ENCODE measurements at places on chromosomes 7 and 10.

- DNase-seq: no peak
These were observed at the start of gene WDR86 for GRCh38 chr7:151409667-151410404. Gene WDR86 (minus strand): TSS chr7:151410038. CDS start chr7:151409589, 449 bp downstream.

GRCh38 chr7:22278660-22279059 lies 78.3 kb downstream of the RAPGEF5 start:
- no peak for DNase-seq

DNA sequence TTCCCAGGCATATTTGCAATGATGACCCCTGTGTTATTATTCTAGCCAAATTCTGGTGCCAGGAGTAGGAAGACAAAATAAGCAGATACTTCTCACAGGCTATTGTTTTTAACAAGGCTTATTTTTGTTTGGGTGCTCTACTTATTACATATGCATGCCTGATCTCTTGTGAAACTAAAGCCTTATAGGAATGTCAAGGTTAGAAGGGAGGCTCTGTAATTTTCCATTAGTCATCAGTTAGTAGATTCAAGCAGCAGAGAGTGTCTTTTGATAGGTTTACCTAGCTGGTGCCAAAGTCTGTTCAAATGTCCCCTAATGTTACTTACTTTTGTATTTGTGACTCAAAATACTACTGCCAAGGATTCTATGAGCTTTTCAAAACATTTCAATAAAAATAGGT lies 11.7 kb upstream of the TMEM106B start:
- peak; percentile 42 for DNase-seq

- DNase-seq: no peak
These were observed 69.3 kb downstream of the CSTF2T start for GRCh38 chr10:51629934-51630639.

DNA sequence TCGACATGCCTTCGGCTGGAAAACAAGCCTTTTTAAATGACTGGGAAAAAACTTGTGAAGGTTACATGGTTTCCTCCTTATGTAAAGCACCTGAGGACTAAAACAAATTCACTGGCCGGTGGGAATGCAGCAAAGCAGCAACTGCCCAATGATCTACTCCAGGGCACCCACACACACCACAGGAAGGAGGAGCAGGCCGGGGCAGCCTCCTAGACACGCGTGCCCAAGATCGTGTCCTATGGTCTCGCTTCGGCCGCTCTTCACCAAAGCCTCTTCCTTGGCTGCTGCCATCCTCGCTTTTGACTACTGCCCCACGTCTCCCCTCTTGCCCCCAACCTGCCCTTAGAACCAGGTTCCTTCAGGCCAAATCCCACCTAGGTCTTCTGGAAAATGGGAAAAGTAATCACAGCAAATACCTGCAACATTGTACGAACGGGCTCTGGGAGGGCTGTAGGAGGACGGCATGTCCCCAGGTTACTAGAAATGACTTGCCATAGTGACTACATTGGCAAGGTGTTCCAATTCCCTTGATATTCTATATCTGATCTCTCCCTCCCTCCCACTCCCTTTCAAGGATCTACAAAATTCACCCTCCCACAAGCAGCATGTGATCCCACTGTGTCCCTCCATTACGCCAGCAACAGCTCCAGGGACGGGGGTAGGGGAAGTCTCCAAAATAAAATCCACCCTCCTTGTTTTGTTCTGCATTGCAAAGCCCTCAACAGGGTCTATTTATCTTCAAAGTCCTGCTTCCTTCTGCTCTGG lies 84.9 kb downstream of the RNF216 start:
- DNase-seq: no peak

GRCh38 chr10:93598157-93598556 lies 2.9 kb downstream of the RBP4 start:
- no peak for DNase-seq

GRCh38 chr10:62870866-62871265 lies 54.7 kb upstream of the EGR2 start:
- DNase-seq: no peak

DNA sequence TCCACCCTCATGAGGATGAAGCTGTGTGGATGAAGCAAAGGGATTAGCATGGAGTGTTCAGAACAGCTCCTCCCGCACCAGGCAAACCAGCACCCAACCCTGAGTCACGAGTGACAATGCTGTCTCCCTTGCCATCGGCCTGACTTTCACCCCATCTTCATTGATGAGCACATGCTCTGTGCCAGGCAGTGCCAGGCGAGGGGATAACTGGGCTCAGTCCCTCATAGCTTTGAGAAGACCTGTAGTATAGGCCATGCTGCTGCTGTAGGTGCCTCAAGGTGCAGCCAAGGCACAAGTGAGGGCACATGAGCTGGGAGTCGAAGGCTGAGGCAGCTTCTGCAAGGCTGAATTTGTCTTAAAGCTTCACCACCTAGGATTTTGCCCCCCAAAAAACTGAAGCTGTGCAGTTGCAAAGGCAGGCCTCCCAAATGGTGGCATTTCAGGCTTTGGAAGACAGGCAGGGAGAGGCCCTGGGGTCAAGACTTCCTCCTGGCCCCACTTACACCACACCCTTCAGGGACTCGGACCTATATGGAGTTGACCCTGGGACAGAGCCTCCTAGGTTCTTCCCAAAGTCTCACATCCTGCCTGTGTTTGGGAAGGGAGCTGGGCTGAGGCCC lies 54.2 kb upstream of the GDF10 start:
- no peak for DNase-seq

- DNase-seq: peak; percentile 38
These were observed 70.2 kb upstream of the ITGA8 start for GRCh38 chr10:15789793-15790525.

- no peak for DNase-seq
These were observed 76.1 kb upstream of the CPXM2 start for GRCh38 chr10:123967626-123968243.

- no peak for DNase-seq
These were observed 131.8 kb upstream of the CTTNBP2 start for GRCh38 chr7:118005026-118005425.

GRCh38 chr7:56537952-56538351 lies 421.7 kb upstream of the NUPR2 start:
- DNase-seq: no peak

GRCh38 chr7:40374575-40374974 lies 239.8 kb downstream of the SUGCT start:
- DNase-seq: no peak

GRCh38 chr10:80271416-80271815 lies 18.0 kb downstream of the MAT1A start:
- DNase-seq: no peak

DNA sequence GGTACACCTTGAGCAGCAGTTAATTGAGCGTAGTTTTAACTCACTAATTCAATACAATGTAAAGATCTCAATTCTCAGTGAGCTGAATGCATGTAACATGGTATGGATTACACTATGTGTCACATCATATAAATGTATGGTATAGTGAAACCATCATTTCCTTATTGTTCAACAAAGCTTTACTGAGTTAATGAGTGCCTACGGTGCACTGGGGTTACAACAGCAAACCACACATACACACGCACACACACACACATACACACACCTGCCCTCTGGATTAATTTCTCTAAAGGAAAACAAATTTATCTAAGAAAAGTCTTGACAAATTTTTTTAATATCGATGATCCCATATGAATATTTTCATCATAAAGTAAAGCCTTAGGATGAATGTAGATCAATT lies 369.1 kb downstream of the MALRD1 start:
- DNase-seq: no peak

- DNase-seq: no peak
These were observed 241.6 kb downstream of the SNX10 start for GRCh38 chr7:26533217-26533616.

GRCh38 chr10:71714031-71714410 lies 5.6 kb downstream of the C10orf105 start:
- DNase-seq: no peak

GRCh38 chr10:42868530-42868929 lies 85.9 kb downstream of the BMS1 start:
- no peak for DNase-seq

DNA sequence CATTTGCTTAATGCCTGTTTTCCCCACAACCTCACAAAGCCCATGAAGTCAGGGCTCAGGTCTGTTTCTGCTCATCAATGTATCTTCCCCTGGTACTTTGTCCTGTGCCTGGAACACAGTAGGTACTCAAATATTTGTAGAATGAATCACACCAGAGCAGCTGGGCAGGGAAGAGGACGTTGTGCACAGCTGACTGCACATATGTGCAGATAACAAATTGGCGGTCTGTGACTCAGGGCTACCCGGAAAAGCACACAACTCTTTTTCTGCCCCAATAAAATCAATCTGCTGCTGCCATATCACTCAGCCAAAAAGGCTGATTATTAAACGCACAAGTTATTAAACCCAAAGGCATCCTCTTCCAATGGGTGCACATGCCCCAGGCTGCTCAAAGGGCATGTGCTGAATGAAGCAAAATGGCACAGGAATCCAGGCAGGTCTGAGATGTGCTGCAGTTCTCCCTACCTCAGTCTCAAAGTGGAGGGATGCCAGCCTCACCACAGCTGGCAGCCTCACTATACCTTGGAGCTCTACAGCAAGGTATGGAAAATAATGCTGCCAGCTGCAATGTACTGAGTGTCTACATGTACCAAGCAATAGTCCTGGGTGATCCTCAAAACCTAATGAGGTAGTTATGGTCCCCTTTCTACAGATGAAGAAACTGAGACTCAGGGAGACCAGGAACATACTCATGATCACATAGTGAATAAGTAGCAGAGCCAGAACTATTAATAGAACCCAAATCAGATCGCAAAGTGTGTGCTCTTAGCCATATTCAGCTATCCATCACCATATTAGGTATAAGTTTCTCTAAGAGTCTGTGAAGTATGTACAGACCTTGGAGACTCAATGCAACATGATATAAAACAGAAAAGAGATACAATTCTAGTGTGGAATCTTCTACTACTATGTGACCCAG lies 43.4 kb downstream of the SORBS1 start:
- DNase-seq: peak; percentile 69

GRCh38 chr7:4185721-4186512 lies 496.2 kb upstream of the FOXK1 start:
- DNase-seq: no peak

- no peak for DNase-seq
These were observed 719.5 kb downstream of the ZWINT start for GRCh38 chr10:55641601-55642000.

DNA sequence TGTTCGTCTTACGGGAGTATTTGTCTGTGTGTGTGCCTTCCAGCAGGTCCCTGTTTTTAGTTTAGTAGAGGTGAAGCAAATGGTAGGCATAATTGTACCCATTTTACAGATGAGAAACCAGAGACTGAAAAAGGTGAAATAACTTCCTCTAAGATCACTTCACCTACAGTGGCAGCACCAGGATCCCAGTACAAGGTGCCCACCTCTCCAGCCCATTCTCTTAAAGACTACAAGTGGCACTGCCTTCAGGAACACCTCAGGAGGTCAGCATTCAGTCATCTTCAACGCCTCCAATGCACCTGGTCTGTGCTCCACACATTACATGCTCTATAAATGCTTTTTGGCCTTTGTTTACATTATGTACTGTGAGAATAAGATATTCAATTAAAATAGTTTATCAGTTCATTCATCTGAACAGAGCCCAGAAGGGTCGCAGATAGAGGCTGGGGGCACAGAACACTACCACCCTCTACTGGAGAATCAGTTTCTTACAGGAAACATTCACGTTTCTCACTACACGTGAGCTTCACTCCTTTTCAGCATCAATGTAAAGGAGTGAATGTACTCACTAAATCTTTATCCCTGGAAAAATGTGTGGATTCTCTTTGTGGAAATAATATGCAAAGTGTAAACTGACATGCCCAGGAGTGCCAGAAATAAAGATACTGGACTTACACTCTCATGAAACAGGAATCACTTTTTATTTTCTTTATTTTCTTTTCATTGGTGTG lies 45.5 kb upstream of the ABLIM1 start:
- DNase-seq: no peak

DNA sequence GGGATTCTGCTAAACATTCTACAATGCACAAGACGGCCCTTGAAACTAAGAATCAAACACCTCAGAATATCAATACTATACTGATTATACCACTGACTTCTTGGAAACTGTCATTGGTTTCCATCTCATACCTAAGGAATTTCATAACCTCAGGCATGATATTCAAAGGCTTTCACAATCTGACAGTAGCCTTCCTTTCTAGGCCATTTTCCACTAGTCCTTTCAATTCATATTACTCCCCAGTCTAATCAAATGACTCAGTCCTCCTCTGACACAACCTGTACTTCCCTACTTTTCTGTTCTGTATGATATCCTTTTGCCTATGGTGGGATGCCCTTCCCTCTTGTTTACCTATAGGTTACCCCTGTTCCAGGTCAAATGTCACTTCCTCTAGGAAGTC lies 48.3 kb downstream of the CSTF2T start:
- DNase-seq: no peak

DNA sequence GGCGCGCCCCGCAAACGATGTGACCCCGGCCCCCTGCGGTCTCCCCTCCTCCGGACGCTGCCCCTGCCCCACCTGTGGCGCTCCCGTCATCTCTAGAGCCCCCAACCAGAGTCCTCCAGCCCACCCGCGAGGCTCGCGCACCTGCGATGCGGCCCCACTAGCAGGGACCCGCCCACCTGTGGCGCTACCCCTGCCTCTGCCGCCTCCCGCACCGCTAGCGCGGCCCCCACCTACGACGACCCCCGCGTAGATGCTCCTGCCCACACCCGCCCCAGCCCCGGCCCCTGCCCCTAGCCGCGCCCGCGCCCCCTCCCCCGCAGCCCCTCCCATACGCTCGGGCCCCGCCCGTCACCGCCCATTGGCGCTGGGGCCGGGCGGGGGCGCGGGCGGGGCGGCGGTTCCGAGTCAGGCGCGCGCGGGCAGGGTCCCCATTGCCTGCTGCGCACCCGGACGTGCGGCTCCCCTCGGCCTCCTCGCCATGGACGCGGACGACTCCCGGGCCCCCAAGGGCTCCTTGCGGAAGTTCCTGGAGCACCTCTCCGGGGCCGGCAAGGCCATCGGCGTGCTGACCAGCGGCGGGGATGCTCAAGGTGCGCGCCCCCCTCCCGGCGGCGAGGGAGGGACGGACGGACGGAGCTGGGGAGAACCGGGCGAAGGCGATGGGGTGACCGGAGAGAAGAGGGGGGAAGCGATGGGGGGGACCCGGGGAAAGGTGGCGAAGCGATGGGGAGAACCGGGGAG lies at the start of gene PFKP:
Gene PFKP, plus strand, starts transcription at position 431 of the 741 bp plus-strand sequence. Its CDS starts 48 bp downstream, at position 479.
- DNase-seq: no peak

DNA sequence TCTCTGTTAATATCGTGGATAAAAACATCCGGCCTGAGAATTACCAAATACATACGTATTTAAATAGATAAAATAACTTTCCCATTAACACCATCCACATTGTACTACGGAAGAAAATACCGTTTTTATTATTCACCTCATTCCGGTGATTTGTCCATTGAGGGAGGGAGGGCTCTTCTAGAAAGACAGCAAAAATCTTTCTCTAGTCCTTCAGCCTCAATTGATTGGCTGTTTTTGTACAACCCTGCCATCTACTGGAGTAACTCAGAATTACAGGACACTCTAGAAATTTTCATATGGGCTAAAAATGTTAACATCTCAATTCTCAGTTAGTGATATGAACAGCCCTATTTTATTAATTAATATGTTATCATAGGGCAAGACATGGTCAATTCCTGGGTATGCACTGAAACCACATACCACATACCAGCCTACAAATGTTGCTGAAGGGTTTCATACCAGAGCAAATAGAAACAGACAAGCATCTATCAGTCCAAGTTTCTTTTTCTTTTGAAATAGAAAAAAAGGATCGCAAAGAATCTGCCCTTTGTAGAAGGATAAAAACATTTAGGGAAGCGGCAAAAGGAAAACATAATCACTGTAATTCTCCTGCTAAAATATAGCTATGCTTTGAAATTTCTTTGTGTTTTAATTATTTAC lies 55.8 kb upstream of the CDCA7L start:
- DNase-seq: peak; percentile 65

All from non-pigmented ciliary epithelial cell (primary cell).